Stimulated activated CD4-positive, alpha-beta T cell treated with anti-CD3 and anti-CD28 coated beads, Interleukin-4, amount 100 ng/mL, for 24 hours (primary cell): ENCODE measurements at places on chromosomes 12 and 14.

DNA sequence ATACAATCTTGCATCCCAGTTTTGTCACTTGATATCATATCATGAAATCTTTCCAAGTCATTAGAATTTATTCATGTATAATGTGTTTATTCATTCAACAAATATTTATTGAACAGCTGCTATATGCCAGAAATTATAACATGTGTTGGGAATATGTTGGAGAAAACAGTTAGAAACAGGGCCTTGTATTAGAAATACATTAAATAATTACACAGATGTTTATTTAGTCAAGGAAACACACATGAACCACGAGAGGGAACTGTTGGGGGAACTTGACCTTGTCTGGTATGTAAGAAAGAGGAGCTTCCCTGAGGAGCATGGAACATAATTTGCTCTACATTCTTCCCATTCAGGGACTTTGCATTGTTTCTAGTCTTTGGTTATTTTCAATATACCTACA, 191.7 kb upstream of the FRMD6 start:
- DNase-seq = no peak

GRCh38 chr12:15186597-15186996, 34.6 kb downstream of the RERG start:
- DNase-seq = no peak

DNA sequence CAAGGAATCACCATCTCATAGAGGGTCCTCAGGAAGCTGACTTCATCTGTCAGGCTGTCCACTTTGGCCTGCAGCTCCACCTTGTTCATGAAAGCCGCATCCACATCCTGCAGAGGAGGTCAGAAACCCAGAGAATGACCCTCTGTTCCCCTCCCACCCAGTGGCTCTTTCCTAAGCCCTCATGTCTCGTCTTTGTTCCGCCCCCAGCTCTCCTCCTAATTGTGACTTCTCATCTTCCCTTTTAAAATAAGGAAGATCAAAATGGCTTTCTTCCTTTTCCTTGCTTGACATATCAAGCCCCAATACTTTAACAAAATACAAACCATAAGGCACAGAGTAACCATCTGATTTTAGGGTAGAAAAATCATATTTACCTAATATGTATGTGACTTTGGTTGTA, 4.4 kb downstream of the KRT76 start:
- DNase-seq = no peak

GRCh38 chr12:31726575-31726974, 2.2 kb downstream of the AMN1 start:
- no peak for DNase-seq

DNA sequence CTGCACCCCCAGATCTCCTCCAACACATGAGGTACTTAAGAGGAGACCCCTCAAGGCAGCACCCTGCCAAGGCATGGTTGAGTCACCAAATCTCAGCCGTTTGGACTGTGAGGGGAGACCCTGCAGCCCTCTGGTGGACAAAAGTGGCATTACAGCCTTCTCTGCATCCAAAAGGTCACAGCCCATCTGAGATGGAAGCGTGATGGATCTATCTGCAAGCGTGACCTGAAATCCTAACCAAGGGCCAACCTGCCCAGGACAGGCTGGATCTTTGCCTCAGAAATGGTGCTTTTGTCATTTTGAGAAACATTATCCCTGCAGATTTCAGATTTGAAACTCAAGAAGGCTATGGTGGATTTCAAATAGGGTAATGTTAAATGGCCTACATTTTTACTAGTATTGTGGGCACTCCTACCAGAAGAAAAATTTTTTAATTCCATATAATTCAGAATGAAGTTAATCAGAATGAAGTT, 23.7 kb upstream of the DHRS4 start:
- DNase-seq = peak; percentile 89

- no peak for DNase-seq
Observed at GRCh38 chr12:5163661-5164060, 120.0 kb downstream of the KCNA5 start.

- DNase-seq = no peak
Observed at GRCh38 chr12:26870491-26871419, 37.8 kb upstream of the ITPR2 start.

DNA sequence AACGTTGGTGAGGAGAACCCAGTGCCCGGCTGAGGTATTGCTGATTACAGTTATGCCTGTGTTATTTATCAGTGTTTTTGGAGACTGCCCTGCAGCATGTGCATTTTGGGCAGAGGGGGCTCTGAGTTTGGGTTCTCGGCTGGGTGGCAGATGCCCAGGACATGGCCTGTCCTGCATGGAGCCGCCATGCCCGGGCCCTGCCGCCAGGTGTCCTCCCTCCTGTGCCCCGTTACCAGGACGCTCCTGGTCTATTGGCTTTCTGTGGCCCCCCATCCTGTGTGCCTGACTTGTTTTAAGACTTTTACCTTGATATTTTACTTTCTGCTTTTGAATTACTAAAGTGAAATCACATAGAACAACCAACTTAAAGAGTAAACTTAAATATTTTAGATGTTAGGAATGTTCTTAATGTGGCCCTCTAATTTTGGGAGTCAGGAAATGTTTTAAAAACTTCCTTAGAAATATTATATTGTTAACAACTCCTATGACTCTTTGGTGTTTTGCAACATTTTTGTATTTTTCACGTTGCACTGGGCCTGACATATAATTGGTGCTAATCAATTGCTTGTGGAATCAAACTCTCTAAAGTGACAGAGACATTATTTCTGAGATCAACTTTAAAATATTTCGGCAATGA, 51.8 kb downstream of the PRIMA1 start:
- DNase-seq = no peak

DNA sequence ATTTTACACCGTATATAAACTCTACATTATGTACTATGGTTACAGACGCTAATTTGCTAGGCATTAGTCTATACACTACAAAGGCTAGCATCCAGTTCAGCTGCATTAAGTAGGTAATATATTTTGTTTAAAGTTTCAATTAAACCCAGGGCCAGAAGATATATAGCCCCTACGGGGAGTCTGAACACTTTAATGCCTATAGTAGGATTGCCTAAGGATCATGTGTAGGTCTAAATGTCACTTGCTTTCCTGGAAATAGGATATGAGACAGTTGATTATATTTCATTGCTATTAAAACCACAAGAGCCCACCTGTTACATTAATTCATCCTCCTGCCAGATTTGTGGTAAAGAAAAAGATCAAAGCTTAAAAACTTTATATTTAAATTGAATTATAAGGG, 286.9 kb downstream of the TMTC2 start:
- no peak for DNase-seq

GRCh38 chr12:9940375-9940774, 8.2 kb upstream of the CLEC2A start:
- no peak for DNase-seq

DNA sequence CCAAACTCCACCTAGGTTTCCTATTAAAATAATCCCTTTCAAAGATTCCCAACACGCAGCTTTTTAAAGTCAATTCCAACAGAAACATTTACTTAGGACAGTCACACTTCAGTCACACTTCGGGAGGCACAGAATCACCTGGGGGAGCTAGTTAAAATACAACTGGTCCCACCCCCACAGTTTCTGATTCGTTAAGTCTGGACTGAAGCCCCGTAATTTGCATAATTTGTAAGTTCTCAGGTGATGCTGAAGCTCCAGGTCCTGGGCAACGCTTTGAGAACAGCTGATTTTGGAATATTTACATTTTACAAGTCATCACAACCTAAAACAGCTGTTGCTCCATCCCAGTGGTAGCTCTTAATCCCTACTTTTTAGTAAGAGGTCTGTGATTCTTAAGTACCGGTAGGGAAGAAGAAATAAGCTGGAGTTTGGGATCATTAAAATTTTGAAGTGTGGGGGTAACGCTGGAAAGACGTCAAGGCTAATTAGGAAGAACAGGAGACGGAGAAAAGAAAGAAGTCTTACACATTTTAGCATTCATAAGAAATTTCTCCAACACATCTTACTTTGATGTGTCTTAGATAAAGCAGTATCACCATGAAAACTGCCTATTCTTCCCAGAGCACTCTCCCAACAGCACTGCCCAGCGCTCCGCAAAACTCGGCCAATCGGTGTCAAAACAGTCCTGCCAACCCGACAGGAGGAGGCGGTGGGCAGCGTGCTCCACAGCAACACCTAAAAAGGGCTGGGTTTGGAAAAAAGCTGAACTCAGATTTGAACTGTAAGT, 1.1 kb downstream of the IPO8 start:
- peak; percentile 14 for DNase-seq

GRCh38 chr12:128801879-128802391, 21.8 kb downstream of the SLC15A4 start:
- no peak for DNase-seq

DNA sequence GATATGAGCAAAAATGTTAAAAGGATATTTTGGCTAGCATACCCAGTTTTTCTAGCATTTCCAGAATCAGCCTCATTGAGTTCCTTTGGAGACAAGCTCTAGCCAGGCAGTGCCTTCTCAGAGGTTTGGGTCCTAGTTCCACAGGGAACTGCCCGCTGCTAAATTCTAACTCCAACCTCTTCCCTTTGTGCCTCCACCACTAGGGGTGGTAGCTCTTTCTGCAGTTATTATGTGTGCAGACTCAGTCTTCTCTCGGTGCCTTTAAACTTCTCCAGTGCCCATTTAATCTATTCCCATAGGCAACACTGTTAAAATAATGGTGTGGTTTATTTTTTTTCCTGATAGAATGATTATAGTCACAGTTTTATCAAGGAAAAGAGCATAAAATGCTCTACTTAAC, 21.5 kb upstream of the SLC25A3 start:
- DNase-seq = no peak

DNA sequence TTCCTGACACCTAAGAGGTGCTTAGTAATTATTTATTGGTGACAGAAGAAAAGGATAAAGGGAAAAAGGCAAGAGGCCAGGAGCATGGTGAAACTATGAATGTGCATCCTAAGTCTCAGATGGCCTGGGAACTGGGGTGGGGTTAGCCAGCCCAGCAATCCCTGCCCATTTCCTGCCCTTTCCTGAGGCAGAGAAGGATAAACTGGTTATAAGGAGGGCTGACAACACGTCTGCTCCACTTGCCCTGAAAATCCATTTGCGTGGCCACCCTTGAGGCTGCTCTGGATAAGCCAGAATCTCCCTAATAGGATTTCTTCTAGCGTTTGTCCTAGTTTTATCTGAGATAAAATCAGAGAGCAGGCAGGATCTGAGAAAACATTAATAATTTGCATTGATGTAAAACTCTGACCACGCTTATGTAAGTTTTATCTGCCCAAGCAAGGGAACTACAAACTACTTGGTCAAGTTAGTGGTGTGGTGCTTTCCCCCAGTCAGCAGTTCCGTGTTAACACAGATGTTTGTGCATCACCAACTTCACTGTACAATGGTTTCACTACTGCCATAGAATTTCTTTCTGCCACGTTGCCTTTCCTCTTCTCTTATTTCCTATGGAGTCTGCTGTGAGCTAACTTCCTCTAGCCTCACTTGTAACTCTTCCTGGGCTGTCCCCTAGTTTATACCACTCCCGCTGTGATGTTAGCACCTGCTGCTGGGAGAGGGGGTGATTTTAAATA, 392.7 kb downstream of the RPS29 start:
- DNase-seq = no peak

- DNase-seq = no peak
Observed at GRCh38 chr12:63968673-63969072, 124.2 kb downstream of the SRGAP1 start.

DNA sequence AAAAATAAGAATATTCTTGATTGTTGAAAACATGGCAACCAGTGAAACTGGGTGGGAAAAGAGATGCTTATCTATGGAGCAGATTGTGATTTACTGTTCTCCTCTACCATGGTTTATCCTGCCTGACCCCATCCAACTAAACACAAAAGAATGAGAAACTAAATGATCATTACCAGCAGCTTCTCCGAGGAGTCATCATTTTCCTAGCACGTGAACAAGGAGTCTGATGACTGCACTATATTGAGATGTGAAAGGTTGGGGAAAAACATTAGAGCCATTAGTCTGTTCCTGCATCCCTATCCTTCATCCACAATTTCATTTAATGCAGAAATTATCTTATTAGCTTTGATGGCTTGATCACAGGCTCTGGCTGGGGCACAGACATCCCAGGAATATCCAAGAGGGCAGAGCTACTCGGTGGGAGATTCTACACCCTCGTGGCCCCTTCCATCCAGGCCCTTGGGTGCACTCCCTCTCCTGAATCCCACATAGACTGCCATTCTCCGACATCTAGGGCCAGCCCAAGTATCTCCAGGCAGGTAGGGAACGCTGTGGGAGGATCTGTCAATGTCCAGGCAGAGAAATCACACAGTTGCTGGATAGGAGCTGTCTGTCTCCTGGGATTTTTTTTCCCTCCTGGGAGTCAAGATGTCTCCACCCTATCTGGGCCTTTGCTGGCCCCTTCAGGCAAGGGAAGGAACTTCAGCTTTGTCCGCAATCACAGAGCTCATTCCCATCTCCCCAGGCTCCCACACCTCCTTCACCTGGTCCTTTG, 43.3 kb upstream of the DHRS4 start:
- DNase-seq = peak; percentile 8

- no peak for DNase-seq
Observed at GRCh38 chr14:94702629-94703028, 67.3 kb downstream of the GSC start.

DNA sequence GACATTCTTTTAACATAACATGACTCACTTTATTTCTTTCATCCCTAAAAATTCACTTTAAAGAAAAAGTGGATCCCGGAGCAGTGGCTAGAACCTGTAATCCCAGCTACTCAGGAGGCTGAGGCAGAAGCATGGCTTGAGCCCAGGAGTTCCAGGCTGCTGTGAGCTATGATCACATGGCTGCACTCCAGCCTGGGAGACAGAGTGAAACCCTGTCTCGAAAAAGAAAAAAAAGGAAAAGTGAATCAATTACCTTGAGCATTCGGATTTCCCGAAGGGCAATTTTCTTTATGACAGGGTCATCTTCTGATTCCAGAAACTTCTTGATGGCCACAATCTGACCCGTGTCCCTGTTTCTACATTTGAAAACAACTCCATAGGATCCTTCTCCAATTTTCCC, 1.2 kb downstream of the CDKL1 start:
- DNase-seq = no peak

DNA sequence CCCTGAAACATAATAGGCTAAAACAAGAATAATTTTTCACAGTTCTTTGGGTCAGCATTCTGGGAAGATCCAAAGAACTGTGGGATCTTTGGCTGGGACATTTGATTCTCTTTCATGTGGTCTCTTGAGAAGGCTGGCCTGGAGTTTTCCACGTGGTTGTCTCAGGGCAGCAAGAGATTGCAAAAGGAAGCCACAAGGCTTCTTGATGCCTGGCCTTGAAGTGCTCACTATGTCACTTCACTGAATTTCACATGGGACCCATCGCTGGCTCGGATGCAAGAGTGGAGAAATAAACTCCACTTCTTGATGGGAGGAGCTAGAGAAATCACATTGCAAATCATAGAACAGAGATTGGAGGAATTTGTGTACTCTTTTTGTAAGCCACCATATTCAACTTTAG, 343.4 kb downstream of the MED13L start:
- DNase-seq = no peak

- no peak for DNase-seq
Observed at GRCh38 chr12:47188576-47189441, 109.0 kb upstream of the AMIGO2 start.
